Mucosa of gallbladder (tissue), 1 donor: ENCODE measurements at places on chromosomes 1 and 21. TPM values are rescaled to one million over a fixed set of nuclear protein-coding genes. Genes with fewer than 3 reads are reported as not detected.

Gene TSSK3
- total RNA-seq, result 3.3 TPM

DNA sequence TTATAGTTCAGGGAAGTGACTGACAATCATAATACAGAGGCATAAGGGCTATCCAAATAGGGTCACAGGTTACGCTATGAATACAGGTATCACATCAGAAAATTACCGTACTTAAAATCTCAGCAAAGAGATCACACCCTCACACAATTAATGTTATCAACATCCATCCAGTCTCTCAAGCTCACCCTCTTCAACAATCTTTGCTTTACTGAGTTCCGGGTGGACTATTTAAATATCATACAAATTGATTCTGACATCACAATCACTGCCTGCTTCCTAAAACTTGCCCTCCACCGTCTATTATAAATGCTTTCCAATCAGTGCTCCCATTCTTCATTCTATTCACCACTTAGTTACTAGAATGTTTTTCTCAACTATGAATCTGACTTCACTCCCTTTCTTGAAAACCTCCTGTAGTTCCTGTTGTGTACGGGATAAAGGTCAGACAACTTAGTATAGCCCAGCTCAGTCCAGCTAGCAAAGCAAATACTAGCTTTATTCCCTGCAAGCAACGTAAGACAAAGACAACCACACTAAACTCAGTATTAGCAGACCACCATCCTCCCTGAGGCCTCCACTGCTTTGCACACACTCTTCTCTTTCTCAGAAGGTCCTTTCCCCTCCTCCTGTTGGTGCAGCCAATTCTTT is 398.7 kb downstream of the SMYD3 start:
- no peak for DNase-seq

Gene SLC45A3
- 13.6 TPM for total RNA-seq

GRCh38 chr1:51304360-51304759 is 26.0 kb downstream of the TTC39A start:
- DNase-seq, result no peak

DNA sequence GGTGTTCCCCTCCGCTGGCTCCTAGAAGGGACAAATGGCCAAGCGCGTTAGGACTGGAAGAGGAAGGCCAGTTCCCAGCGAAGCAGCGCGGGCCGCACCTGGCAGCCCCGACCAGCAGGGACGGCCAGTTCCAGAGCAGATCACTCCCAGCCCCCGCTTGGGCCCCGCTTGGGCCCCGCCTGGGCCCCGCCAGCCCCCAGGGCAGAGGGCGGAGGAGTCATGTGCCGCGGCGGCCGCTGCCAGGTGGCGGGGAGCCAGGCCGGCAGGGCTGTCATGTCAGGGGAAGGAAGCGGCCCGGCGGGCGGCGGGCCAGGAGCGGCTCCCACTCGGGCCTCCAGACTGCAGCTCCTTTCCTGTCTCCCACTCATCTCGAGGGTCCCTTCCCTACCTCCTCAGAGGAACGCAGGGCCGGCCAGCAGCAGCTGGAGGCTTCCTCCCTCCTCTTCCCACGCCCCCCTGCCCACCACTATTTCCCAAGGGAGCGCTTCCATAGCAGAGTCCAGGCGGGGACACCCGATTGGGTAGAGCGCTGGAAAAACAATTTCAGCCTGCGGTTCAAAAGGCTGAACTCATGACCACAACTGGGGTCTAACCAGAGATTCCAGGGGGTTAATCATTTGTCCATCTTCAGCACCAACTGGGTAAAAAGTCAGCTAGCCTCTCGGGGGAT is 16.5 kb downstream of the ZNF697 start:
- DNase-seq, result peak; percentile 79

DNA sequence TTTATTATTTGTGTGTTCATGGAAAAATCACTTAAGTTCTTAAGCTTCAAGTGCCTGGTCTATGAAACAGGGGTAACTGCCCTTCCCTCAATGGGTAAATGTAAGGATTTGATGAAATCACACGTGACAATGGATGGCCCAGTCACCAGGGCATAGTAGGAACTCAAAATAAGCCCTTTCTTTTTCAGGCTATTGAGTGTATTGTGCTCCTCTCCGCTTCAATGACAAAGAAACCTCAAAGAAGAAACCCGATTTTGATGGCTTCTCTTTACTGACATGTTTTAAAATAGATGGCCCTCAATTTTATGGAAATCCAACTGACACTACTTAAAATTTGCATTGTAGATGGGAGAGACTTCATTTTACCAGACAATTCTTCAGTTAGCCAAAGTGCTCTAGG is 543.5 kb downstream of the OMA1 start:
- DNase-seq, result no peak

- DNase-seq, result no peak
Measured at GRCh38 chr1:223319398-223319797, 44.6 kb downstream of the SUSD4 start.

Gene FCGR2B
- total RNA-seq, result 19.4 TPM

DNA sequence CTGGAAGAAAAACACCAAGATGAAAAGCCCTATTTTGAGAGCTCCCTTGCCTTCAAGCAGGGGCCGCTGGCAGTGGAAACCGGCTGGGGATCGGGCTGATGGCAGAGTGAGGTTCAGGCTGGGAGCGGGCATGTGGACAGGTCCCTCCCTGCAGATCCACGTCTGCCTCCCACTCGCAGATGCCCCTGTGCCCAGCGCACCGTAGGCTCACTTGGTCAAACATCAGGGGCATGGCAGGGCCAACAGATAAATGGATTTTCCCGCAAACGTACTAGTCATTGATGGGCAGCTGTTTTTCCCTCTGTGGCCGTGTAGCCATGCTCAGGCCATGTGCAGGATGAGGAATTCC is 6.6 kb upstream of the C1orf174 start:
- no peak for DNase-seq

DNA sequence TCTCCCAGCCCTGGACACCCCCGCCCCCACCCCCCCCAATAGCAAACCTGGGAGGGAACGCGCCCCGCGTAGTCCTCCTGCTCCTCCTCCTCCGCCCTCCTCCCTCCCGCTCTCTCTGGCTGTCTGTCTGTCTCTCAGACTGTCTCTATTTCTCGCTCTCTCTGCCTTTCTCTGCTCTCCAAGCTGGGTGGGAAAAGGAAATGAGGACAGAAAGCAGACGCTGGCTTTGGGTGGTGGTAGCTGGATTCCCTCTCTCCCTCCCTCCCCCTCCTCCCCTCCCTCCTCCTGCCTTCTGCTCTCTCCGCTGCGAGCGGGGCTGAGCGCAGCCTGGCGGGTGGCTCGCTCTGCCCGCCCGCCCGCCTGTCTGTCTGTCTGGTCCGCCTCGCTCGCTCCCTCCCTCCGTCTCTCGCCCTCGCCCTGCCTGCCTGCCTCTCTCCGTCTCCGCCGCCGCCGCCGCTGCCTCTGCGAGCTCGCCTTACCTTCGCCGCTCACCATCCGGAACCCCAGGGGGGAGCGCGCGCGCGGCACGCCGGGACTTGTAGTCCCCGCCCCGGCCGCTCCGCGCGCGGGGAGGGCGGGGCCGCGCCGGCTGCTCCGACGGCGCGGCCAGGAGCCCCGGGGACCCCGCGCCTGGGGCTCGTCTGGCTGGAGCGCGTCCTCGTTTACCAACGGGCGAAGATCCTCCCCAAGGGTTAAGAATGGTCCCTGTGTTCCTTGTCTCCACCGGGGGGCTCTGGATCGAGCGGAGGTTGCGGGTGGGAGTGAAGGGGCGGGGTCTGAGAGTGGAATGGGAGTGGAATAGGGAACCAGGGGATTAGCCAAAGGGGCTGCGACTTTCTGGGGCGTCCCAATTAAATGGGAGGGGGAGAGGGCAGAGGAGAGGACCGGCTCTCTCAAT is at the start of gene AHDC1:
Gene AHDC1, minus strand, starts transcription at position 464 of the 898 bp plus-strand sequence. CDS start 52,029 bp downstream, outside the sequence.
- peak; percentile 89 for DNase-seq

Gene CACNA1S
- total RNA-seq, result not detected

Gene C4BPA
- 2.3 TPM for total RNA-seq

GRCh38 chr1:62196086-62196690 is 1.5 kb downstream of the L1TD1 start:
- DNase-seq, result no peak

DNA sequence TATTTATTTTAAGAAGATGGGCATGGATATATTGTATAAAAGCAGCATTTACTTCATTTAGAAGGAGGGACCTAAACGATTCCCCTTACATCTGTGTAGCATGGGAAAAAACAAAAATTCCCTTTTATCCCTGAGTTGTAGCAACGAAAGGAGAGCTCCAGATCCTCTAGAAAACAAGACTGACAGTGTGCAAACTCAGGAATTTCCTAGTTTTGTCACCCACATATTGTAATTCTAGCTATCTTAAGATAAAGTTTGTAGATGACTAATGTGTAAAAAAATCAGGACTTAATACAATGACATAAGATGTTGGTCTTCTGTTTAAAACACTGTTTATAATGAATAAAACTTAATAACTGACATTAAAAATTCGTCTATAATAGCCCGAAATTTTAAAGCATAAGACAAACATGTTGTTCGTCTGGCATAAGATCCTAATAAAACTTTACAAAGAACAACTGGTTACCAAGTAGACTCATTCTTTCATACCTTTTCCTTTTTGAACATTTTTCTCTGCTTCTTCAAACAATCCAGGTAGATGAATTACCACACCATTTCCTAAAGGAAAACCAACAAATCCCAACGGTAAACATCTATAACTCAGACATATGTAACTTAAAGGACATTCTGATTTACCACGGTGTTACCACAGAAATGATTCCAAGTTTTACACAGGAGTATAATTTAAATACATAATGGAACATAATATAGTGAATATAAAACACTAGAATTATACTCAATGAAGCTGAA is 15.2 kb downstream of the ADSS2 start:
- no peak for DNase-seq

GRCh38 chr1:93239863-93240262 is 59.3 kb downstream of the CCDC18 start:
- DNase-seq, result no peak

- DNase-seq, result peak; percentile 34
Measured at GRCh38 chr1:32246888-32247273, at the start of gene FAM167B. Gene FAM167B, plus strand, starts transcription at chr1:32247222. Its CDS starts 200 bp downstream, at chr1:32247422.

Gene CFHR2
- total RNA-seq, result not detected

GRCh38 chr1:71393301-71393700 is 312.5 kb upstream of the ZRANB2 start:
- DNase-seq, result no peak

Gene FCRL2
- total RNA-seq, result 0.09 TPM

DNA sequence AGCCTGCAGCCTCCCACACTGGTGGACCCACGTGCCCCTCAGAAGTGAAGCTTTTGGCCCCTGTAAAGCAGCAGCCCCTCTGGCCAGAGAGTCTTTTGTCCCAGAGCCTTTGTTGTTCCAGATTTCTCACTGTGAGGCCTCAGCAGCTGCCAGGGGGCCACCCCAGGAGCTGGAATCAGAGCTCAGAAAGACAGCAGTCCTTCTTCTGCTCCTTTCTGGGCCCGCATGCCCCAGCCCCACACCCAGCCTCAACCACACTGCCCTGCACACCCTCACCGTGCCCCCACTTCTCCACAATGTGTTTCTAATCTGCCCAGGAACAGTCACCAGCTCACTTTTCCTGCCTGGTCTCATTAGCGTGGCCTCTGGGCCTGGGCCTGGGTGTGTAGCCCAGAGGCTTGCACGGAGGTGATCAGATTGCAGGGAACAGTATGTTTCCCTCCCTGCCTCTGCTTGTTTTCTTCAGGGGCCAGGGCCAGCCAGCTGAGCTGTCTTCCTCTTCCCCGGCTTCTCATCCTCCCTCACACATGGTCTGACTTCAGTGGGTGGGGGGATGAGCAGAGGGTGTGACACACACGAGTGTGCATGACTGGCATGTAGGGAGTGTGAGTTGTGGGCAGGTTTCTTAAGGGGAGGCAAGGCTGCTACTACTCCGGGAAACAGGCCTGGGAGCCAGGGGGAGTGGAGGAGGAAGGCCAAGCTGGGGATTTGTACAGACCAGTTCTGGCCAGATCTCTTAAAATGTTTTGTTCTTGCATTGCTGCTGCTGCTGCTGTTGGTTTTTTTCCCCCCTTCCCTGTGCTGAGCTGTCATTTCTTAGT is 82.5 kb upstream of the ZNF648 start:
- peak; percentile 72 for DNase-seq

Gene C1orf94
- not detected for total RNA-seq

- DNase-seq, result no peak
Measured at GRCh38 chr1:218712677-218713076, 367.5 kb downstream of the TGFB2 start.

- no peak for DNase-seq
Measured at GRCh38 chr1:160615660-160616059, 31.2 kb downstream of the SLAMF1 start.

GRCh38 chr1:50098591-50099021 is 10.1 kb upstream of the ELAVL4 start:
- DNase-seq, result no peak

Gene COPA
- 164 TPM for total RNA-seq

- peak; percentile 13 for DNase-seq
Measured at GRCh38 chr1:46489638-46490405, at the start of gene DMBX1. Gene DMBX1, plus strand, starts transcription at chr1:46489836. Its CDS starts 17,175 bp downstream, at chr1:46507011.

DNA sequence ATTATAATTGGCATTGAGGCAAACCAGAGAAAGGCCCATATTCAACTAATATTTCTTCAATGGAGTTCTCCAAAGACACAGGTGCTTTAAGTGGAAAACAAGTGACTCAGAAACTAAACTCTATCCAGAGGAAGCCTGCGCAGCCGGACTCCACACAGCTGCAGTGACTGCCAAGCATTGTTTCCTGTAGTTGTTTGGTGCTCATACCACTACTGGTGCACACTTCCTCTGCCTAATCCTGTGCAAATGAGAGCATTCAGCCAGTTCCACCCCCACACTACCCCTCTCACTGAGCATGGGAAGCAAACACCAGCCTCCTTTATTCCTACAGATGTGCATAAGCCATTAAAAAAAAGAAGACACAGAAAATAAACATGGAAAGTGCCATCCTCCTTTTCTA is 102.9 kb downstream of the VAV3 start:
- DNase-seq, result no peak

- DNase-seq, result no peak
Measured at GRCh38 chr1:228087771-228088251, 5.3 kb downstream of the ARF1 start.

DNA sequence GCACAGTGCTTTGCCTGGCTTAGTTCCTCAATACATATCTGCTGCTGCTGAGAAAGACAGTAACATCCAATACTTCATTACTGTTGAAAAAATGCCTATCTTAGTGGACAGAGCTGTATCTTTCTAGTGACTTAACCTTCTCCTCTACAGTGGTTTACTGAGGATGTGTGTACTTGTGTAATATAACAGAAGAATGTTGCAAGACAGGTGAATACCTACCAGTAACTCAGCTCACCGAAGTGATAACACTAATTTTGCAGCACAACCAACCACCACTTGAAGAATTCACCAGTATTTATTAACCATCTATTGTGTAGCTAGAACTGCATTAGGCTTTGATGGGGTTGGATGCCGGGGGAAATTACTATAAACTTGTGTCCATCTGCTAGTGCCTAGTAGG is 16.6 kb upstream of the TNN start:
- no peak for DNase-seq

- DNase-seq, result no peak
Measured at GRCh38 chr1:212959266-212960220, 9.2 kb downstream of the VASH2 start.
